ENCODE measurements at places on chromosomes 4 and X. TPM values are rescaled to one million over a fixed set of nuclear protein-coding genes. Genes with fewer than 3 reads are reported as not detected.
A peak's percentile ranks its signal among the peaks of the same experiment; 100 is the strongest.

C4orf36 gene
- 1.3 TPM for total RNA-seq

TMSB15C gene
- 0.83 TPM for total RNA-seq

ZMAT1 gene
- total RNA-seq: 8.3 TPM

CENPVL2 gene
- total RNA-seq: not detected

LGI2 gene
- 4.6 TPM for total RNA-seq

PASD1 gene
- total RNA-seq: not detected

DUX4 gene
- total RNA-seq: not detected

MORC4 gene
- 9.8 TPM for total RNA-seq

GAGE12C gene
- total RNA-seq: not detected

DNA sequence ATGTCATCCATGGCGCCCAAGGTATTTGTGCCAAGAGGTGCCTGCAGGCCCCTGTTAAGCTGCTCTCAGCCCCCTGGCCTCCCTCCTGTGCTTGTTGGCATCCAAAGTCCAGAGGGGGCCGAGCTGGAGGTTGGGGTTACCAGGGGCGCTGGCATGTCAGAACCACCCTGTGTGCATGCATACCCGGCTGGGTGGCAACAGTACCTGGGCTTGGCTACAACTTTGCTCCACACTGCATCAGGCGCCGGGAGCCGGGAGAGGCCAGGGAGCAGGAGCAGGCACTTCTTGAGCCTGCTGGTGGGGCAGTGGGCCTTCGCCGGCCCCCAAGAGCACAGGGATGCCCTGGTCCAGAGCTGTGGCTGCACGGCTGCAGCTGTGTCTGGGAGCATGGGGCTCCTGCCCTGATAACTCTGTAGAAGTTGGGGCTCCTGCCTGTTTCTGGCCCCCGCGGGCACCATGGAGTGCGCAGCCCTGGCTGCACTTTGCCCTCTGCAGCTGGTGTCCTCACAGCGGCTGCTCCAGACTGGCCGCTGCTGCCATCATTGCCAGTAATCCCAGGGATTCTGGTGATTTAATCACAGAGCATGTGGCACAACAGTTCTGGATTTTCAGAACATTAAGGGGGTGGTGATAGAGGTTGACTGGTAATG is 130.3 kb downstream of the ARHGAP10 start:
- DNase-seq: no peak

GRCh38 chr4:43357252-43357974 is 464.9 kb downstream of the GRXCR1 start:
- no peak for DNase-seq

GRCh38 chr4:148053298-148054003 is 321.6 kb downstream of the ARHGAP10 start:
- no peak for DNase-seq

DNA sequence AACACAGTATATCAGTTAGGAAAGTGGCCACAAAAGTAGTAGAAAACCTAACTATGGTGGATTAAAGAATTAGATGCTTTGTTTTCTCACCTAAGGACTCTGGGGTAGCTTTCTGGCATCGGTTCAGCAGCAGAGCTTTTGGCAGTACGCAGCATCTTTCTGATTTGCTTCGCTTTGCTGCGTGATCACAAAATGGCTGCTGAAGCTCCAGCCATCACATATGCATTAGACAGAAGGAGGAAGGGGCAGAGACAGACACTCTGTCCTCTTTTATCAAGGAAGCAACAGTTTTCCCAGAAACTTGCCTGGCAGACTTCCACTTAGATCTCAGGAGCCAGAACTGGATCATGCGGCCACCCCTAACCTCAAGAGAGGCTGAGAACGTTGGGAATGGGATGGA is 15.1 kb downstream of the TREX2 start:
- DNase-seq: no peak

- peak; percentile 42 for DNase-seq
These were observed 83.2 kb downstream of the TMEM131L start for GRCh38 chr4:153549405-153549804.

- no peak for DNase-seq
These were observed 5.0 kb upstream of the SLC26A1 start for GRCh38 chr4:998096-998691.

- no peak for DNase-seq
These were observed 83.2 kb upstream of the IL1RAPL2 start for GRCh38 chrX:104482757-104483156.

DNA sequence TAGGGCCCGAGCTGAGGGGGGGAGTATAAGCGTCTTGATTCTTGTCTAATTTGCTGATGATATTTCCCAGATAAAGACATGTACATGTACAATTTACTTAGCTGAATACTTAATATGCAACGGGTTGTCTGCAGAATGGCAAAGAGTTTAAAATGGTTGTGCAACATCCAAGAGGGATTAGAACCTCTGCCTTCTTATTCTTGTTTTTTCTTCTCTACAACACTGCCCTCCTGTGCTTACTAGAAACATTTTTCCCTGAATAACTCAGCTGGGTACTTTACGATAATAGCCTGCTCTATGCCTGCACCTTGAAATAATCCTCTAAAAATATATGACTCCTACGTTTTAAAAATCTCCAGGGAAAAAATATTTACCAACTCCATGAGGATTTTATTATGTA is 41.8 kb downstream of the INTS12 start:
- DNase-seq: no peak

DNA sequence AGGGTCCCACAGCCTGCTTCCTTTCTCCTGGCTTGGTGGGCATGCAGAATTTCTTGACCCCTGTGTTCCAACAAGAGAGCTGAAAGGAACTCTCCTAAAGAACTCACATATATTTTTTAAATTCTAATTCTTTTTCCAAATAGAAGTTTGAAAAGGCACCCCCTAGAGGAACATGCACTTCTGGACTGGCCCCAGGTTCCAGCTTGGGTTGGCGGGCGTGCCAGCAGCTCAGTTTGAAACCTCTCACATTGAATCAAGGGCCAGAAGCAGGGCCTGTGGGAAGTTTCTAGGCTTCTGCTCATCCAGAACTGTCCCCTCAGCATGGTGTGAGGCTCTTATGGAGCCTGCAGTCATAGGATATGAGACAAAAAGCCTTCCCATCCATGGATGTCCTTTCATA is 132.6 kb downstream of the ATG4A start:
- DNase-seq: no peak

DNA sequence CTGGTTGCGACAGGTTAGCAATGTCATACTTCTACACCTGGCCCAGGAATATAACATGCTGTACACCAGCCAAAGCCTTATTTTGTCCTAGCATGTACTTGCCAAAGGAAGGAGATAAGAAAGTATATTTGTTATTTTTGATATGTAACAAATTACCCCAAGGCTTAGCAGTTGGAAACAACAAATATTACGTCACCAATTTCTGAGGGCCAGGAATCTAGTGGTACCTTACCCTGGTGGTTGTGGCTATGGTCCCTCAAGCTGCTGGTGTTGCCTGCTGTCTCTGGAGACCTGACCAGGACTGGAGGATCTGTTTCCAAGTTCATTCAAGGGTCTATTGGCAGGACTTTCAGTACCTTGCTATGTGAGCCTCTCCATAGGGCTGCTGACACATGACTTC is 135.5 kb upstream of the BANK1 start:
- no peak for DNase-seq

- DNase-seq: no peak
These were observed 34.7 kb downstream of the NHS start for GRCh38 chrX:17409566-17410290.

GRCh38 chr4:109649872-109650271 is 53.4 kb downstream of the CASP6 start:
- DNase-seq: no peak

DNA sequence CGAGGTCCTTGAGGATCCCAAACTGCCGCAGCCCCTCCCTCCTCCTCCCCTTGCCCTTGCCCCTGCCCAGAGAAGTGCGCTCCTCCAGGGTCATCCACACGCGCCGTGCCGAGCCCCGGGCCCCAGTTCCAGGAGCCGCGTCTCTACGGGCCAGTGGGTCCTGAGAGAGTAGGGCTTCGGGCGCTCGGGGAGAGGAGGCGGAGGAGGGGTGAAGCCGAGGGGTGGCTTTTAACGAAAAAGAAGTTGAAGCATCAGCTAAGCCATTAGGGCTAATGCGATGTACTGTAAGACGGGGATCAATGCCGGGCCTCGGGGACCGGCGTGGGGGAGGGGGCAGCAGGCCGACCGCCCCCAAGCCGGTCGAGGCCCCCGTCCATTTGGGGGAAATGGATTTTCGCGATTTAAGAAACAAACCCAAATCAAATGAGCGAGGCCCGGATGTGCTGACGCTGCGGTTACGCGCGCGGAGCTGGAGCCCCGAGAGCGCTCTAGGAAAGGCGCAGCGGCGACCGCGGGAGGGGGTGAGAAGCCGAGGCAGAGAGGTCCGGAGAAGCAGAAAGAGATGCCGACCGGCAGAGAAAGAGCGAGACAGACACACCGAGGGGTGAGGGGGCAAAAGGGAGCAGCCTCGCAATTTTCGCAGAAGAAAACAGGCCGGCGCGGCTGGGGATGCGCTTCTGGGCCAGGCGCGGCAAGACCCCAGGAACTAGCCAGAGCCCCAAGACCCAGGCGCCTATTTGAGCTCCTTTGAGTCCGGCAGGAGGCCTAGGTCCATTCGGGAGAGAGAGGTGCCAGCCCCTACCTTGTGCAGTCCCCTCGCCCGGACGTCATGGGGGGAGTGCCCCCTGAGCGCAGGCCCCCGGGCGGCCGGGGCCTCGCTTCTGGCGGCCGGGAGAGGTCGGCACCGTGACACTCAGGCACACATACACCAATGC is 13.6 kb downstream of the HMX1 start:
- DNase-seq: no peak

- DNase-seq: no peak
These were observed 179.6 kb upstream of the MXRA5 start for GRCh38 chrX:3526071-3526470.

DNA sequence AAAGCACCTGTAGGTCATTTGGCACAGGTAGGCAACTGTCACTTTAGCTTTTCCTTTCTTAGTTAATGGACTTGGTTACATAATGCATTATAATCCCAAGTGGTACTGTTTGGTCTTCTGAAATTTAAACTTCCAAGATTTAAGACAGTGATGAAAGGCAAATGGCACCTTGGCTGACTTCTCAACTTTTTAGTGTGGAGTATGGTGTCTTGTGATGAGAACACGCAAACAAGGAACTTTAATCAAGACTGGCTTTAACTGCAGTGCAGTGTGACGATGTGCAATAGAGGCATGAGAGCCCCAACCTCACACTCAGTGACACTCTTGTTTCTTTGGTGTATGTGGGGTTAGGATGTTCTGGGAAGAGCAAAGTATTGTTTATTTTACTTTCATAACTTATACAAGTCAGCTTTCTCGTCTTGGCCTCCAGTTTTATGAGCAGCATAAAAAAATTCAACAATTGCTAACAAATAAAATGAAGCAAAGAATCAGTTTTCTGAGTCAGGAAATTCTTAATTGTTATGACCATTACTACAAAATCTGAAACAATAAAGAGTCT is 171.9 kb downstream of the MAD2L1 start:
- DNase-seq: no peak

DNA sequence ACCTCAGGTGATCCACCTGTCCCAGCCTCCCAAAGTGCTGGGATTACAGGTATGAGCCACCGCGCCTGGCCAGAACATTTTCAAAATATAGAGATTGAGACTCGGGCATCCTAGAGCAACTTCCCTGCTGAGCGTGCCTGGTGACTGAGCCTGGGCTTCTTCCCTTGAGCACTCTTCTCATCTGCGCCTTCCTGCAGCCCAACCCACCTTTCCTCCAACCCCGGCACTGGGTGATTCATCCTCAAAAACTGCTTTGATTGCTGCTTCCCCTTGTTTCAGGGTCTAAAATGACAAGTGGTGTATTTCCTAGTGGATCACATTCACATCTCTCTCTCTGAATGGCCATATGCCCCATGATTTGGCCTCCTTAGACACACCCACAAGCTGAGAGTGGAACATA is 37.8 kb downstream of the PHKA2 start:
- no peak for DNase-seq

DNA sequence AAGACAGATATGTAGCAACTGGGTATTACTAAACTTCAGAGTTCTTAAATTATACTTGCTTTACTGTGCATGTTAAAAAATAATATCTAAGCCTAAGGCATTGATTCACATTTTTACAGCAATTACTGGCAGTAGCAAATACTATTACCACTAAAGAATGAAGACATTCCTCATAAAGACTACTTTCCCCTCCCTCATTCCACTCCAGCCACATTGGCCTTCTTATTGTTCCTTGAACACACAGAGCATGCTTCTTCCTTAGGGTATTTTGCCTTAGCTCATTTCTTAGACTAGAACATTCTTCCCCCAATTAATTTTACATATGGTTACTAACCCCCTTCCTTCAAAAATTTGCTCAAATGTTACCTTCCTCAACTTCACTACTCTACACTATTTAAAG is 717.0 kb downstream of the CCSER1 start:
- DNase-seq: no peak

DNA sequence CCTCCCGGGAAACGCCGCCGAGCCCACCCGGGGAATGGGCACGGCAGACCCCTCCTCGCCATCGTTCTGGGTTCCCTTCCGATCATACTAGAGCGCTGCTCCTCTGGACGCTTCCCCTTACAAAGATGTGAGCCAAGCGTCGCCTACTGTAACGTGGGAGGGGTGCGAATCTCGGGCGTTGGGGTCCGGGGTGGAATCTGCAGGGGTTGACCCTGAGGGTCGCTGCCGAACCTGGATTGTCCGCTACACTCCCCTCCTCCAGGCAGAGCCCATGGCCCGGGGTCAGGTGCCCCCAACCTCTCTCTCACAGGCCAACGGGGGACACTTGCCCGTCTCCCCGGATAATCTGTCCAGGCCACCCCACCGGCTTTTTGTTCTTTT is 13.8 kb downstream of the BCOR start:
- DNase-seq: no peak

DNA sequence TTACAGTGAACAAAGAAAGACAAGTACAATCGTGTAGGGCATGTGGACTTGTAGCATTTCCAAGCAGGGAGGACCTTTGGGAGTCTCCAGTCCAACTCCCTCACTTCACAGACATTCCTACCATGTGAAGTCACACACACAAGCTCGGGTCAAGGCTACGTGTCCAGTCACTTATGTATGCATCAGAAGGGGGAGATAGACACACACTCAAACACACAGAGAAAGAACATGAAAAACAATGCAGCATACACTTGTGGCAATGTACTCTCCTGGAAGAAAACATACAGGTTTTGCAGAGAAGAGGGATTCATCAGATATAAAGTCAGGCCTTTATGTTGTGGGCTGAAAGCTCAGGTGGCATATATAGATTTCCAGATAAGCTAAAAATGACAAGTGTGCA is 136.1 kb upstream of the MID1 start:
- no peak for DNase-seq

DNA sequence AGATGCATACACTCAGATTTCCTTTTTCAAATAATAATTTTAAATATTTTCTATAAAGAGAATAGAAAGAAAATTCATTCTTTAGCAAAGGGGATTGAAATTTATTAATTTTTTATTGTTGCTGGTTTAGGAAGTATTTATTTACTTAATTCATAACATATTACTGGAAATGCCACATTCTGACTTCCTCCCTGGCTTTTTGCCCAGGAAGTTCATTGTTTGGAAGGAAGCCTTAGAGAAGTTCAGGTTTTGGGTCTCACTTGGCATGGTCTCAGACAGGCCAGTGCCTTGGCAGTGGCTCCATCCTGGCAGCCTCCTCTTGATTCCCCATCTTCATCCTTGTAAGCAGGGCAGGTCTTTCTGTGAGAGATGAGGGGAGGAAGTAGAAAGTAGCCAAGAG is 50.5 kb downstream of the IL15 start:
- DNase-seq: no peak

All from esophagus muscularis mucosa (tissue), 4 donors.